Activated T-helper 1 cell treated with anti-CD3 and anti-CD28 coated beads, Interleukin-12 subunit alpha, Interleukin-12 subunit beta, Interleukin-2, Interleukin-4 antibody, amounts not matched to agents 30 ng/mL and 10 ng/mL and 1 ng/mL, durations not matched to agents 14 hours and 24 hours and 36 hours (primary cell): ENCODE measurements at places on chromosomes 5 and 9. TPM values are rescaled to one million over a fixed set of nuclear protein-coding genes. Genes with fewer than 3 reads are reported as not detected.

RCL1 gene
- total RNA-seq = 53.3 and 53.4 TPM in 2 replicates

- DNase-seq = no peak
- H3K27me3 ChIP-seq = no peaks in the 10 kb centered on the region
- H3K36me3 ChIP-seq = no peaks in the 10 kb centered on the region
- H3K27ac ChIP-seq = no peak overlapping the region
Measured at GRCh38 chr9:134631881-134632280, 9.7 kb upstream of the COL5A1 start.

ARID3C gene
- total RNA-seq = 0.23 TPM in 1 of 2 replicates, not detected in the other

DNA sequence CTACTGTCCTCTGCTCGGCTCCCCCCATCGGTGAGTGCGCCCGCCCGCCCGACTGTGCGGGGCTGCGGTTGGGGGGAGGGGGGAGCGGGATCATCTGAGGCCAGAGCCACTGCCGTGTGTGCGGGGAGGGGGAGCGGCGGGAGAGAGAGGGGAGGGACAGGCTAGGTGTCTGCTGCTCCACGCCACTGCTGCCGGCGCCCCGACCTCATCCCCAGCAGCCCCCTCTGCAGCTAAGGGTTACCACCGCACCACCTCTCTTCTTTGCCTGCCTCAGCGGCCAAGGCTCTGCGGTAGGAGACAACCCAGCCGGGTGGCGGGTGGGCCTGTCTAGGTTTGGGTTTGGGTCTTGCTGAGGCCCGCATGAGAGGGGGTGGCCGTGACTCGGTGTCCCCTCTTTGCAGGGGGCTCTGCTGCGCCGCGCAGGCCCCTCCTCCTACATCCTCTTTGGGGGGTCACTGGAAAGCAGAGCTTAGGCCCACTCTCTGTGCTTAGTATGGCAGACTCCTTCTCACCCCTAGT lies 670 bp upstream of the PURA start:
- H3K4me1 ChIP-seq = peaks cover 56% of the 10 kb centered on the region
- no peak for DNase-seq
- peaks cover 6% of the 10 kb centered on the region for H3K36me3 ChIP-seq
- peak overlapping the region; percentile 72 for H3K27ac ChIP-seq
- peak overlapping the region; percentile 94 for H3K4me3 ChIP-seq

GRCh38 chr9:79581388-79581787 lies 9.6 kb downstream of the TLE4 start:
- peaks cover 77% of the 10 kb centered on the region for H3K4me1 ChIP-seq
- H3K27ac ChIP-seq = peak overlapping the region; percentile 62
- H3K4me3 ChIP-seq = peak overlapping the region; percentile 11
- no peaks in the 10 kb centered on the region for H3K27me3 ChIP-seq
- no peak for DNase-seq
- peaks cover 20% of the 10 kb centered on the region for H3K36me3 ChIP-seq

- no peaks in the 10 kb centered on the region for H3K4me1 ChIP-seq
- H3K27me3 ChIP-seq = peaks cover 8% of the 10 kb centered on the region
- no peak overlapping the region for H3K27ac ChIP-seq
- H3K36me3 ChIP-seq = no peaks in the 10 kb centered on the region
- H3K4me3 ChIP-seq = no peak overlapping the region
- DNase-seq = no peak
Measured at GRCh38 chr5:78638423-78638822, 10.1 kb downstream of the LHFPL2 start.

DNA sequence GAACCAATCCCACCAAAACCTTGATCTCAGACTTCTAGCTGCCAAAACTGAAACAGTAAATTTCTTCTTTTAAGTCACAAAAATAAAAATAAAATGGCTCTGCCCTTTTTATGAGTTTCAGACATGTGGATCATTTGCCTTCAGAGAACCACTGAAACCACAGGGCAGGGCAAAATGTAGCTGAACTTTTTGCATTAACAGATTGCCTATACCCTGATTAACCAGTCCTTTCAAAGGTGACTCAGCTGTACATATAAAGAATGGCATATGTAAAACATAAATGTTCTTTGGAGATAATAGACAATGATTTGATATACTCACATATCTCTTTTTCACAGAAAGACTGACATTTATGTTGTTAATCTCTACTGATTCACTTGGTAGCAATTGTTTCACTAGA lies 187.1 kb upstream of the GRIN3A start:
- H3K4me3 ChIP-seq = no peak overlapping the region
- H3K27ac ChIP-seq = no peak overlapping the region
- no peak for DNase-seq

DNA sequence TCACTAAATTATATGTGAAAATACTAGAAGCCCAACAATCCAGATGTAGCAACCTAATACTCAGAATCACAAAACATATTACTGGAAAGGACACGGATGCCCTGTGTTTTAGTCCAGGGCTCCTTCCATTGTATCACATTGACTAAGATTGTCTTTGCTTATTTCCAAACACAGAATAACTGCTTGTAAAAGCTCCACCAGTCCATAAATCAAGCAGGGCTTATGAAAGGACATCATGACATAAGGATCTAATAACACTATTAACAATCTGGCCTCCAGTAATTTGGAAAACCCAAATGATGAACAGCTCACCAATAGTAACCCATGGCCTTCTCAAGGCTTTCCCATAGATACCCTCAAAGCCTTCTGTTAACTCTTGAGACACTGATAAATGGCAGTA lies 39.8 kb downstream of the WDR41 start:
- H3K27me3 ChIP-seq = no peaks in the 10 kb centered on the region
- H3K4me1 ChIP-seq = no peaks in the 10 kb centered on the region
- no peak for DNase-seq

DNA sequence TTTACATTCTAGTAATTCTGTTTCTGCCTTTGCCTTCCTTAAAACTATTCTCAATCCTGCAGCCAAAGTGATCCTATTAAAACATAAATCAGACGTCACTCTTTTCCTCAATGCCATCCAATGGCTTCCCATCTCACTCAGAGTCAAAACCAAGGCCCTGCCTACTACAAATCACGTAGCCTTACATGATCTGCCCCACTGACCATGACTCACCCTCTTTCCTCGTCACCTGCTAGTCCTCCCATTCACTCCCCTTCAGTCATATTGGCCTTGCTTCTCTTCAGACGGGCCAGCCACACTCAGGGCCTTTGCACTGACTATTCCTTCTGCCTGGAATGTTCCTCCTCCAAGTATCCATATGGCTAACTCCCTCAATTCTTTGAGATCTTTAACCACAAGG lies 39.0 kb upstream of the DMXL1 start:
- peak overlapping the region; percentile 21 for H3K27ac ChIP-seq
- DNase-seq = no peak
- H3K4me3 ChIP-seq = peak overlapping the region; percentile 45
- H3K4me1 ChIP-seq = peaks cover 35% of the 10 kb centered on the region

CFAP90 gene
- total RNA-seq = not detected in 2 replicates

- no peaks in the 10 kb centered on the region for H3K4me1 ChIP-seq
- peaks cover 36% of the 10 kb centered on the region for H3K27me3 ChIP-seq
- DNase-seq = no peak
Measured at GRCh38 chr9:96251451-96251850, 50.5 kb downstream of the HSD17B3 start.

ACOT12 gene
- not detected in 2 replicates for total RNA-seq

SPINK13 gene
- not detected in 2 replicates for total RNA-seq

BRINP1 gene
- total RNA-seq = not detected in 2 replicates

- H3K27ac ChIP-seq = peak overlapping the region; percentile 90
- H3K4me1 ChIP-seq = peaks cover 66% of the 10 kb centered on the region
- H3K4me3 ChIP-seq = no peak overlapping the region
- peaks cover 4% of the 10 kb centered on the region for H3K27me3 ChIP-seq
- H3K36me3 ChIP-seq = peaks cover 5% of the 10 kb centered on the region
- DNase-seq = no peak
Measured at GRCh38 chr5:139512786-139513390, 30.3 kb upstream of the STING1 start.

DNA sequence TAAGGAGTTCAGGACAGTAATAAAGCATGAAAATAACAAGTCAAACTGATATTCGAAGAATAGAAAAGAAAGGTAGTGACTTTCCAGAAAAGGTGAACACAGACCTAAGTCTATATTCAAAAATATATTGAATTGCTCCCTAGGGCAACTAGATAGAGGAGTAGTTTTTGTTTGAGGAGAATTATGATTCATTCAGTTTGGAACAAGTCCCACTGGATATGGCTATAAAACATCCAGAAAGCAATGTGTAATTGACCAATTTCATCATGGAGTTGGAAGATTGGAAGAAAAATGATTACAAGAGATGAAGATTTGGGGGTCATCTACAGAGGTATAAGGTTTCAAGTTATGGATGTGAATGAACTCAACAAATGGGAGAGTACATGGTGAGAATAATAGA lies 117.5 kb upstream of the ZNF462 start:
- H3K36me3 ChIP-seq = no peaks in the 10 kb centered on the region
- H3K4me1 ChIP-seq = no peaks in the 10 kb centered on the region
- H3K27ac ChIP-seq = no peak overlapping the region
- peaks cover 2% of the 10 kb centered on the region for H3K27me3 ChIP-seq
- no peak for DNase-seq

DNA sequence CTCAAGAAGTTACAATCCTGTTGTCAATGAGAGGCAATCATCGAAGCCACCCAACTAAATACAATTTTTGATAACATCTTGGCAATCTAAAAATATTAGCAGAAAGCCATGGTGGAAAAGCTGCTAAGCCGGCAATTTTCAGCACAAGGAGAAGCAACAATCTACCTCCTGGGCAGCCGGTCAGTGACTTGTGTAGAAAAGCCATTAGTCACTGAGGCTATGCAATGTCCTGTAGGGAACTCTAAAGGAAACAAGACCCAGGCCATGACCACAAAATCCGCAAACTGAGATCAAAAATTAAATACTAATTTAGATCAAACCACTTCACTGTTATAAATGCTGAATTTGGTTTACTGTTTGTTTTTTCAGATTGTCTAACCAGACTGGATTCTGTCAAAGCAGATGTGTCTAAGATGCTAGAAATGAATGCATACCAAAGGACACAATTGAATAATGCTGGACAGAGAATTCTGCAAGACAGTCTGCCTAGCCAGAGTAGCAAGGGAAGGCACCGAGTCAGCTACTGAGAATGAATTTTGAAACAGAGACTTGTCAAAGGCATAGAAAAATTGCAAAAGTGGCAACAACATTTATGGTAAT lies 384.8 kb downstream of the PRELID2 start:
- H3K27ac ChIP-seq = no peak overlapping the region
- no peak overlapping the region for H3K4me3 ChIP-seq
- no peaks in the 10 kb centered on the region for H3K36me3 ChIP-seq
- H3K27me3 ChIP-seq = no peaks in the 10 kb centered on the region

GRCh38 chr5:91611746-91612145 lies 228.6 kb upstream of the ARRDC3 start:
- DNase-seq = no peak
- H3K36me3 ChIP-seq = no peaks in the 10 kb centered on the region
- peaks cover 2% of the 10 kb centered on the region for H3K27me3 ChIP-seq
- no peak overlapping the region for H3K4me3 ChIP-seq

GRCh38 chr5:39119404-39120051 lies 45.3 kb upstream of the RICTOR start:
- DNase-seq = no peak
- H3K27ac ChIP-seq = no peak overlapping the region
- H3K4me1 ChIP-seq = peaks cover 5% of the 10 kb centered on the region
- H3K4me3 ChIP-seq = no peak overlapping the region

GRIA1 gene
- total RNA-seq = not detected in 2 replicates

DNA sequence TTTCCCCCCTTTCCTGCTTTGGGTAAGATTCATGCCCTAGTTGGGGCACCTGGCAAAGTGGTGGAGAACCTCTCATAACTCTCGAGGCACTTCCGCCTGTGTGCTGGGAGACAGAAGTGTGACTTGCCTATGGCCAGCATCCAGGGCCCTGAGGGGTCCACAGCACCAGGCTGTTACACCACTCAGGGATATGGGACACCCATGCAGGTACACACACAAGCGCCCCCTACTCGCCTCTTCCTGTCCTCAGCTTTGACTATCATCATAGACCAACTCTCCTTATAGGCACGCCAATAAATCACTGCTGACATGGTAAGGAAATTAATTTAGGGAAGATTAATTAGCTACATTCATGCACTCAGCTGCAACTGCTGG lies 45.4 kb downstream of the SHB start:
- DNase-seq = no peak
- no peaks in the 10 kb centered on the region for H3K36me3 ChIP-seq
- H3K27ac ChIP-seq = no peak overlapping the region
- H3K4me3 ChIP-seq = no peak overlapping the region

DNA sequence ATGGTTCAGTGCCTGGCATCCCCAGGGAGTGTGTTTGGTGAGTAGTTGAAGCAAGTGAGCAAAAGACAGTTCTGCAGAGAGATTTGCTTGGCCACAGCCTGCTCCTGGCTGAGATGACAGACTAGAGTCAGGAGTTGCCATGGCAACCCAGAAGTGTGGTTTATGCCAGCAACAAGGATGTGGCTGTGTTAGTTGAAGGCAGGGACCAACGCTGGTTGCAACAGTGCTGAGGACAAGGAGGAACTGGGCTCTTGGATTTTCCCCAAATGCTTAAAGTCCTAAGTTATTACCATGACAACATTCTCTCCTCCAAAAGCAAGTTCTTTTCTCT lies 2.7 kb downstream of the NXNL2 start:
- H3K4me3 ChIP-seq = no peak overlapping the region
- H3K27me3 ChIP-seq = peaks cover 29% of the 10 kb centered on the region
- no peak overlapping the region for H3K27ac ChIP-seq
- H3K36me3 ChIP-seq = no peaks in the 10 kb centered on the region
- peaks cover 7% of the 10 kb centered on the region for H3K4me1 ChIP-seq

GRCh38 chr5:55535199-55535905 lies 588 bp upstream of the PLPP1 start:
- H3K36me3 ChIP-seq = peaks cover 13% of the 10 kb centered on the region
- peak overlapping the region; percentile 91 for H3K4me3 ChIP-seq
- peak overlapping the region; percentile 83 for H3K27ac ChIP-seq

DNA sequence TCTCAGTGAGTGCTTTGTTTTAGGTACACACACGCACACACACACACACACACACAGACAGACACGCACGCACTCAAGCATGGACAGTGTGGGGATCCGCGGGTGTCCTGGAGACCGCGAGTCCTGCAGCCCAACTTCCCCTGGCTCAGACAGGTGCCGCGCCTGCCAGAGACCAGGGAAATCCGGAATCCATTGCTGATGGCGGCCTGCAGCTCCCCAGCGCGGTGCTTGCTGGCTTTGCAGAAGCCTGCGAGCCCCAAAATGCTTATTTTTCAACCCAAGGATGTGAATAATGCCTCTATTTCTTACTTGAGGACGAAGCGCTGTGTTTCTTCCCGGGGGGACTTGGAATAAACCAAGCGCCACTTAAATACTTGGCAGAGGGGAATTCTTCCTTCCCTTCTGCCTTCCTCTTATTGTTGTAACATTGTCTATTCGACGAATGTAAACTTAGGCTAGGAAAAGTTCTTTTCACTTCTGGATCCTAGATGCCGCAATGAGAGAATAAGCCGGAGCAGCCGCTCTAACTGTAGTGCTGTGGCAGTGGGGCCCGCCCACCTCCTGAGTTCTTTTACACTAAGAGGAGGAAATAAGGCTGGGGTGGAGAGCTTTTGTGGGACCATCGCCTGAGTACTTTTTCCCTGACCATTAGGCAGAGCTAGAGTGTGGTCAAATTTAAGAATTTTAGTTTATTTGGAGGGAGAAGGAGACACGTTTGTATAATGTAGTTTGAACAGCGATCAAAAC lies 802 bp downstream of the ITGA2 start:
- H3K4me3 ChIP-seq = peak overlapping the region; percentile 83
- peaks cover 16% of the 10 kb centered on the region for H3K36me3 ChIP-seq
- H3K4me1 ChIP-seq = peaks cover 34% of the 10 kb centered on the region
- peaks cover 2% of the 10 kb centered on the region for H3K27me3 ChIP-seq

- H3K27ac ChIP-seq = no peak overlapping the region
- H3K27me3 ChIP-seq = no peaks in the 10 kb centered on the region
- H3K4me1 ChIP-seq = no peaks in the 10 kb centered on the region
- H3K4me3 ChIP-seq = no peak overlapping the region
Measured at GRCh38 chr9:104604801-104605200, 626 bp downstream of the OR13C2 start.

GRCh38 chr5:124843596-124843899 lies 97.1 kb upstream of the ZNF608 start:
- H3K36me3 ChIP-seq = no peaks in the 10 kb centered on the region
- no peak overlapping the region for H3K4me3 ChIP-seq
- H3K27ac ChIP-seq = no peak overlapping the region
- no peaks in the 10 kb centered on the region for H3K4me1 ChIP-seq
- H3K27me3 ChIP-seq = no peaks in the 10 kb centered on the region
